Right ventricle myocardium superior (tissue), 1 donor: ENCODE measurements at places on chromosomes 5 and 9. TPM values are rescaled to one million over a fixed set of nuclear protein-coding genes. Genes with fewer than 3 reads are reported as not detected.

The LCN15 gene
- total RNA-seq = not detected

The MLANA gene
- total RNA-seq = not detected

The COL23A1 gene
- 18.8 TPM for total RNA-seq

The PAPPA gene
- 1.2 TPM for total RNA-seq

The NUTM2F gene
- total RNA-seq = not detected
